NCI-H187 treated with DMSO at 0.1 percent for 48 hours (cell line): ENCODE measurements at places on chromosomes 7 and 10.

GRCh38 chr7:56105508-56105907 lies 768 bp downstream of the CHCHD2 start:
- DNase-seq: no peak

DNA sequence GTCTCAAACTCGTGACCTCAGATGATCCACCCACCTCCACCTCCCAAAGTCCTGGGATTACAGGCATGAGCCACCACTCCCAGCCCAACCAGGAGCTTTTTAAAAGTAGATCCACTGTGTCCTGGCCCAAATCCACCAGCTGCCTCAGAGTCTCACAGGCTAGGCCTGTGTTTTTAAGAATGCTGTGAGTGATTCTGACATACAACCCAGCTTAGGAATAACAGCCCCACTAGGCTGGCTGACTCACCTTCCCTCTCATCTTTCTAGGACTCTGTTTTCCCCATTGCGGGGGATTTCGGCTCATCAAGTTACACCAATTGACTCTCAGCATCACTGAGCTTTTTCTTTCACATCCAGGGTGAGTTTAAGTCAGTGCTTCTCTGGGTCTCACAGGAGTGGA lies 207.6 kb downstream of the SKIDA1 start:
- DNase-seq: no peak

- no peak for DNase-seq
These were observed 56.4 kb upstream of the MXI1 start for GRCh38 chr10:110150981-110151380.

GRCh38 chr10:50993771-50994251 lies 80.5 kb upstream of the PRKG1 start:
- no peak for DNase-seq

GRCh38 chr7:42692621-42693020 lies 219.2 kb downstream of the C7orf25 start:
- DNase-seq: no peak

GRCh38 chr10:96619120-96619519 lies 32.3 kb upstream of the TM9SF3 start:
- DNase-seq: no peak

DNA sequence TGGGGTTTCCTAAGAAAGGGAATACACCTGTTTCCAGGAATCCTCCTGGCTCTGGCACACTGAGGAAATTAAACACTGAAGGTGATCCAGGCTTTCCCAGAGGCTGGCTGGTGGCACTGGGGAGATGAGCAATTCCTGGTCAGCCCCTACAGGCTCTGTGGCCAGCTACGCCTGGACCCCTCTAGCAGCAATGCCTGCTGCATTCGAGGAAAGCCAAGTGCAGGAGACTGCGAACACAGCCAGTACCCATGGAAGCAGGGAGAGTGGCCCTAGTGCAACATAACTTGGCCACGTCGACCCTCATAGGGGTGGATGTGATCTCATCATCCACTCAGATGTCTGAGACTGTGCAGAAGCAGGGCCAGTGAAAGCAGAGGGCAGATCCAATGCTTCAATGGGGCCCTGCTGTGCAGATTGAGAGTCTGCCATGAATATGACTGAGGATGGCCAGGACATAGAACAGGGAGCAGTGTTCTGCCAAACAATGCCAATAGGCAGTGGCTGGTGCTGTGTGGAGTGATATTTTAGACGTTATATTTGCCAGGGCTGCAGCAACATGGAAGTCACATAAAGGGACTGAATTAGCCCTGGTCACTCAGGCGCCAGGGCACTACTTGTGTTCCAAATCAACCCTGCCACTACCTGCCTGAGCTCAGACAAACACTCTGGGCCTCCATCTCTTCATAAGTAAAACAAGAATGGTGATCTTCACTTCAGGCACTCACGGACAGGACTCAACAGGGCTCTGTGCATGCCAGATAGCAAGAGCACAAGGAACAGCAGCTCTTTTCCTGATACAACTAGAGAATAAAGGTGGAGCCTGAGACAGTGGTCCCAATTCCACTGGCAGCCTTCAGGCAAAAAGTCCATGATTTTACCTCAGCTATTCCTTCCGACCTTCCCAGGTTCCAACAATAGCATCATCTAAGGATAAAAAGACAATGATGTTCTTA lies 2.4 kb downstream of the ZNF488 start:
- DNase-seq: no peak

- no peak for DNase-seq
These were observed 682.7 kb upstream of the IGFBP3 start for GRCh38 chr7:46603780-46604179.

DNA sequence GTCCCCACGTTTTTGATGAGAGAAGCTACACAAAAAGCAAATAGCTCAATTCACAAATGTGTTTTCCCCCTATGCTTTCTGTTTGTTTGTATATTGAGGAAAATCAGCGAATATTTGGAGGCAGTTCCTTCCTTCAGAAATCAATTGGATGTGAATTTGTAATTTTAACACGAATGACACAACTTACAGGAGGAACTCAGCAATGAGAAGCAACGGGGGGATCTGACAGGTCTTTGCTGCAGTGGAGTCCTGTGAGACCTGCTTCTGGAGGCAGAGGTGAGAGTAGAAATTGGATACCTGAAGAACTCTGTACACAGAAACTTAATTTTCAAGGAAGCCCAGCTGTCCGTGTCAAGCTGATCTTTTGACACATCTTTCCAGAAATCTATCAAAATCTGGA lies 370.4 kb downstream of the GFRA1 start:
- no peak for DNase-seq

DNA sequence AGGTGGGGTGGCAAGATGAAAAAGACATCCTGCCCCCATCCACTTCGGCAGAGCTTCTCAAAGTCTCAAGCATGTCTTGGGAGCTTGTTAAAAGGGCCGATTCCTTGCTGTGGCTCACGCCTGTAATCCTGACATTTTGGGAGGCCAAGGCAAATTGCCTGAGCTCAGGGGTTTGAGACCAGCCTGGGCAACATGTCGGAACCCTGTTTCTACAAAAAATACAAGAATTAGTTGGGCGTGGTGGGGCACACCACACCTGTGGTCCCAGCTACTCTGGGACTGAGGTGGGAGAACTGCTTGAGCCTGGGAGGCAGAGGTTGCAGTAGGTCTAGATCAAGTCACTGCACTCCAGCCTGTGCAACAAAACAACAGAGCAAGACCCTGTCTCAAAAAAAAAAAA lies 14.5 kb downstream of the TRIM8 start:
- DNase-seq: no peak

GRCh38 chr7:39678930-39679709 lies 55.7 kb downstream of the RALA start:
- no peak for DNase-seq

DNA sequence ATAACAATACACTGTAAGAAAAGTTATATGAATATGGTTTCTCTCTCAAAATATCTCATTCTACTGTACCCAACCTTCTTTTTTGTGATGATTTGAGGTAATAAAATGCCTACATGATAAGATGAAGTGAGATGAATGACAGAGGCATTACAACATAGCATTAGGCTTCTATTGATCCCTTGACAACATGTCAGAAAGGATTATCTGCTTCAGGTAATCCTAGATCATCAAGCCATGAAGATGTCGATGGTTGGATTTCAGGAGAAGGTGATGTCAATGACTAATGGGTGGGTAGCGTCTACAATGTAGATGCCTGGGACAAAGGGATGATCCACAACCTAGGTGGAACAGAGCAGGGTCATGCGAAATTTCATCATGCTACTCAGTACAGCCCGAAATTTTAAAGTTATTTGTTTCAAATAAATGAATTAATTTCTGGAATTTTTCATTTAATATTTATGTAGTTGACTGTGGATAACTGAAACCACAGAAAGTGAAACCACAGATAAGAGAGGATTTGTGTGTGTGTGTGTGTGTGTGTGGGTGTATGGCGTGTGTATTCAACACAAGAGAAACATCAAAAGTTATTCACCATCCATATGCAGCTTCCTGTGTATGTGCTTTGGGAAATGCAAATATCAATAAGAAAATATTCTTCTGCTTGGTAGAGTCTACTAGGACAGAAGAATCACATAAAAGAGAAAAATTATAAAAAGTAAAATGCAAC lies 77.0 kb downstream of the MAGI2 start:
- DNase-seq: no peak

DNA sequence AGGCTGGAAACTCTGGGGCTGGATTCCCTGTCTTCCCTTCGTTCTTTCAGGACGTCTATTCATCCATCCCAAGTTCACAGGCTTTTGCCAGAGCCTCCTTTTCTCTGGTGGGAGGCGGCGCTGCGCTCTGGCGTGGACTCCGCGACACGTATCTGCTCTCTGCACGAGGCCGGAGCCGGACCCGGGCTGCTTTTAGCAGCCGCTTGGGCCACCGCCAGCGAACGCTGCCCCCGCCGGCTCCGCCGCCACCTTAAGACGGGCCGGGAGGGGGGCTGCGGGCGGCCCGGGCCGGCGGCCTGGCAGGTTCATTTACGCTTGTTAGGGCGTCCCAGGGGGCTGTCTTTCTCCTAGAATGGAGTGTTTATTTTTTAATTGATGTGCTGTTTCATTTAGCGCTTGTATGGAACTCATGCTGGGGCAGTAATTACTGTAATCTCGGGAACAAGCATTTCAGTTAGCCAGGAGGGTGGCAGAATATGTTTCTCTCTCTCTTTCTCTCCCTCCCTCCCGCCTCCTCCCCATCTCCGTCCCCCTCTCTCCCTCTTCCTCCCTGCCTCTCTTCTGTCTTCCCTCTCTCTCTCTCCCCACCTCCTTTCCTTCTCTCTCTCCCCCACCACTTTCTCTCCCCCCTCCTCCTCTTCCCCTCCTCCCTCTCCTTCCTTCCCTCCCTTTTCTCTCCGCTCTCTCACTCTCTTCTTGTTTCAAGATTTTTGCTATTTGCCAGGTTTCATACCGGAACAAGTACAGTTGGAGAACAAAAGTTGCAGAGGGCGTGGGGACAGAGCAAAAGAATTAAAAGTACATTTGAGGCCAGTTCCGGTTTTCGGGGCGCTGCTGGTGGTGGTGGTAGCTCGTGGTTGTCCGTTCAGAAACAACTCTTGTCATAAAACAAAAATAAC lies 1.3 kb upstream of the FZD8 start:
- no peak for DNase-seq
